ENCODE measurements at places on chromosomes 1 and 21. TPM values are rescaled to one million over a fixed set of nuclear protein-coding genes. Genes with fewer than 3 reads are reported as not detected.

GRCh38 chr1:200265104-200265503 is 144.7 kb downstream of the ZNF281 start:
- no peak for DNase-seq

GRCh38 chr1:119564548-119564947 is 57.5 kb downstream of the HSD3B1 start:
- DNase-seq = no peak

- no peak for DNase-seq
Measured at GRCh38 chr1:154342836-154343472, 17.6 kb downstream of the ATP8B2 start.

DNA sequence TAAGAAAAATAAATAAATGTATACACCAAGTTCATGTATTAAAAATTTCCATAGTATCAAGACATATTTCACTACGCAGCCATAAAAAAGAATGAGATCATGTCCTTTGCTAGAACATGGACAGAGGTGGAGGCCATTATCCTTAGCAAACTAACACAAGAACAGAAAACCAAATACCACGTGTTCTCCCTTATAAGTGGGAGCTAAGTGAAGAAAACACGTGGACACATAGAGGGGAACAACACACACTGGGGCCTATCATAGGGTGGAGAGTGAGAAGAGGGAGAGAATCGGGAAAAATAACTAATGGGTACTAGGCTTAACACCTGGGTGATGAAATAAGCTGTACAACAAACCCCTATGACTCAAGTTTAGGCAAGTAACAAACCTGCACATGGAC is 552.4 kb upstream of the PBX1 start:
- no peak for DNase-seq

- DNase-seq = no peak
Measured at GRCh38 chr1:186781730-186782129, 47.0 kb upstream of the PLA2G4A start.

CD5L gene
- not detected for total RNA-seq

Data from foreskin keratinocyte (primary cell).